Breast epithelium (tissue), 4 donors: ENCODE measurements at places on chromosomes 5 and 9. TPM values are rescaled to one million over a fixed set of nuclear protein-coding genes. Genes with fewer than 3 reads are reported as not detected.
A peak's percentile ranks its signal among the peaks of the same experiment; 100 is the strongest.

- no peak for DNase-seq
Measured at GRCh38 chr5:65105301-65105700, 336.6 kb downstream of the CWC27 start.

GRCh38 chr5:129079496-129079895 lies 15.1 kb upstream of the ISOC1 start:
- no peak for DNase-seq

GRCh38 chr5:56128113-56128512 lies 105.0 kb downstream of the ANKRD55 start:
- DNase-seq = no peak

GRCh38 chr5:32309761-32310160 lies 3.0 kb downstream of the MTMR12 start:
- no peak for DNase-seq

GRCh38 chr5:34487159-34487879 lies 168.8 kb upstream of the RAI14 start:
- DNase-seq = no peak

GRCh38 chr5:17737092-17737491 lies 102.8 kb downstream of the TAF11L14 start:
- DNase-seq = no peak

DNA sequence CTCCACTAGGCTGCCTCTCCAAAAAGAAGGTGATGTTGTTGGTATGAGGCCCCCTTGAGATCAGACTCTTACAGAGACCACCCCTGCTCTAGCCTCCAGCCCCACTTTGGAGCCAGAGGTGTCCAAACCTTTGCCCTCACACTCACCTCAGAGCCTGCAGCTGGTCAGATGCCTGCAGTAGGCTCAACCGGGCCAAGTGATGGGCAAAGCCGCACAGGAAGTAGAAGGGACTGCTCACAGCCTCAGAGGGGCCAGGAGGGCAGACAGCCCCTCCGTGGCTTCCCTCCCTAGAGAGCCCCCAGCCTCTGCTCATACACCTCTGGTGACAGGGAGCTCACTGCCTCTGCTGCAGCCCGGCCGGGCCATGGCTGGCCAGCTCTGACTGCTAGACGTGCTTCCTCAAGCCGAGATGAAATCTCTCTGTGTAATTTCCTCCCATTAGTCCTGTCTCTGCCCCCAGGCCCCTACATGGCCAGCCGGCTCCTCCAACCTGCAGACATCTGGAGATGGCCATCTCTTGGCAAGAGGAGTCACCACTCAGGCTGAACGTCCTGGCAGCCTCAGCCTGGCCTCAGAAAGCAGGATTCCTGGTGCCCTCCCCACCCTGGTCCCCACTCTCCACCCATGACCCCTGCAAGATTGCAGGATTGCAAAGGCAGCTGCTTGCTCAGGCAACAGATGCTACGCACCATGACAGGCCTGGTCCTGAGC lies 7.3 kb upstream of the TCF7 start:
- DNase-seq = peak; percentile 77

DNA sequence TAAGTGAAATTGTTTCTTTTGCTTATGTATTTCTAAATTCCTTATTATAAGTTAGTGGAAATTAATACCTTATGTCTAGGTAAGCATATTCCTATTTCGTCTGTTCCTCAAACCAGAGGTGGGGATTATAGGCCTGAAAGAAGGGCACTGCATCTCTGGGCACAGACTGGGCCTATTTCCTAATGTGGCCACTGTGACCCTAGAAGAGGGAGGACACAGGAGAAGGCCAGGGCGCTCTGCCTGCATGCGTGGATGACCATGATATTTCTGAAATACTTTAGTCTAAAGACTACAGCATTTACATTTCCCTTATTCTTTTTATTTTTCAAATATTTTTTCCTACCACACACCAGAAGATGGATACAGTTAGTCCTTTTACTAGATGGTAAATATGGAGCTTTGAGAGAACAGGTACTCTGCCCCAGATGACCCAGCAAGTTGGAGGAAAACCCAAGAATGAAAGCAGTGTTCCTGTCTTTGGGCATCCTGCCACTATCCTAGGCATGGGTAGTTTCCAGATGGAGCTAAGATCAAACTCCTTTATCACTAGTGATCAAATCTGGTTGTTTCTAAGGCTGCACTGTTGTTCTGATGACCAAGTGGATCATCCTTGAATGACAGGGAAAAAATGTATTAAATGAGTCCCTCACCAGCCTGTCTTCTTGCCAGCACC lies 27.8 kb downstream of the RUSC2 start:
- DNase-seq = no peak

DNA sequence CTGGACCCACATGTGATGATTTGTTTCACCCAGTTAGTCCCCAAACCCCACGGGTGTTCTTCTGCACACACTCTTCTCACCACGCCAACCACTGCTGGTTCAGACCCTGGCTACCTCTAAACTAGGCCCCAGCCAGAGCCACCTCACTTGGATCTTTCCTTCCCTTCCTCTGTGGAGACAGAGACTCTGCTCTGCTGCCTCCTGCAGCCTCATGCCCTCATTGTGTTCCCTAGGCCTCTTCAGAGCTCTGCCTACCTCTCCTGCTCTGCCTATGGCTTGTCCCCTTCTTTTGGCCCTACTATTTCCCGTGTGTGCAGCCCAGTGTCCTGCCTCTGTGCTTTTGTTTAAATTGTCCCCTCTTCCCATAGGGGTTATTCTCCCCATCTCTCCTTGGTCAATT lies 79.7 kb downstream of the ARHGAP26 start:
- no peak for DNase-seq

DNA sequence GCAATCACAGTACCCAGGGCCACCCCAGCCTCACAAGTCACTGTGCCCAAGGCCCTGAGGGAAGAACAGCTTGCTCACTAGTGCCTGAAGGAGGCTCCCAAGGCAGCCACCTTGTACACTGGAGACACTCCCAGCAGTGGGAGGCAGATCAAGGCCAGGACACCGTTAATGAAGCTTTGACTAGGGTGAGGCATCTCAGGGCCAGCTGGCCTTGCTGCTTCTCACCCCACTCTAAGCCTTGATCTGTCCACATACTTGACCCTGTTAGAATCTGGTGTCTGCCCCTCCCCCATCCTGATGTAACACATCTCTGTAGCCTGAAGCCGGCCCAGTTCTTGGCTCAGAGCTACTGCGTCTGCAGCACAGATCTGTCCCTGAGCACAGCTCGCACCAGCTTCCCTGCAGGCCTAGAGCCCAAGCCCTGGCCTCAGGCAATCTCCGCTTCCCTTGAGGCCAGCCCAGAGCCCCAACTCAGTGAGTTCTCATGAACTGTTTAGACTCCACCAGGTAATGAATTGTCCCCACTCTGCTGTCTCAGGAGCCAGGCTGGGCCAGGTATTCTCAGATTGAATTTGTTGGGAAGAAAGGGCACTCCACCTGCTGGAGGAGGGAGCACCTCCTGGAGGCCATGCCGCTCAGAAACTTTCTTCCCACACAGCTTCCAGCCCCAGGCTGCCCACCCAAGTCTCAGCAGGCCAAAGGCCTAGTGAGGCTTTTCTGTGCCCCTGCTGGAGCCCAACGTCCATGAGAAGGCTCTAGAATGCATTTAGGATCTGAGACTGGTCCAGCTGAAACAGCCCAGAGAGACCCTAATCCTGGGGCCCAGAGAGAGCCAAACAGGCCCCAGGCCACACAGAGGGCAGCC lies 13.4 kb upstream of the JADE2 start:
- DNase-seq = peak; percentile 63

DNA sequence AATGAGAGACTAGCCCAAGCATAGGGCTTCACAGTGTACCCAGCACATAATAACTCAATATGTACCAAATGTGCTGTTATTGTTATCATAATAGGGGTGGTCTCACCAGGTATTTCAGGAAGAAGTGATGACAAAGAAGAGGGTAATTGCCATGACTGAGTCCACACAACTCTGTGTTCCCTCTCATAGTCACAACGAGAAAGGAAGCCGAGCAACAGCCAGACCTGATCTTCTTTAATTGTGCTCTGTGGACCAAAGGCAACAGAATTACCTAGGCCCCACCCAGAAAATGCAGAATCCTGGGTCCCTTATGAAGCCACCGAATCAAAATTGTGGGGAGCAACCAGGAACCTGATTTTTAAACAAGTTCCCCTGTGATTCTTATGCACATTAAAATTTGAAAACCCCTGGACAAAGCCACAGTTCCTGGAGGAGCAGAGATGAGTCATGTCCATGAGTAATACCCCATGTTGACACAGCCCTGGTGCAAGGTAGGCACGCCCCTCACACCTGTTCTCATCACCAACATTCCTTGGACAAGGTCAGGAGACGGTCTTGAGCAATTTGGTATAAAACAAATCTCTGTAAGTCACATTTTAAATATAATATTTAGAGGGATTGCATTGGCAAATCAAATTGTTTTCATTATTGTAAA lies 5.2 kb downstream of the FGF1 start:
- peak; percentile 81 for DNase-seq

DNA sequence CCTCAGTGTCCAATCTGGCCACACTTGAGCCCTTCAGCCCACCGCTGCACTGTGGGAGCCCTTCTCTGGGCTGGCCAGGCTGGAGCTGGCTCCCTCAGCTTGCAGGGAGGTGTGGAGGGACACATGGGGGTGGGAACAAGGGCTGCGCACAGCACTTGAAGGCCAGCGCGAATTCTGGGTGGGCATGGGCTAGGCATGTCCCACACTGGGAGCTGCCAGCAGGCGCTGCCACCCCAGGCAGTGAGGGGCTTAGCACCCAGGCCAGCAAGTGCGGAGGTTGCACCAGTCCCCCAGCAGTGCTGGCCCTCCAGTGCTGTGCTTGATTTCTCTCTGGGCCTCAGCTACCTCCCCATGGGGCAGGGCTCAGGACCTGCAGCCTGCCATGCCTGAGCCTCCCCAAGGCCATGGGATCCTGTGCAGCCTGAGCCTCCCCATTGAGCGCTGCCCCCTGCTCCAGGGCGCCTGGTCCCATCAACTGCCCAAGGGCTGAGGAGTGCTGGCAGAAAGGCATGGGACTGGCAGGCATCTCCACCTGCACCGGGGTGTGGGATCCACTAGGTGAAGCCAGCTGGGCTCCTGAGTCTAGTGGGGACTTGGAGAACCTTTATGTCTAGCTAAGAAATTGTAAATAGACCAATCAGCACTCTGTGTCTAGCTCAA lies 148.2 kb downstream of the EMB start:
- DNase-seq = no peak

- DNase-seq = no peak
Measured at GRCh38 chr5:178388386-178389025, 155.9 kb upstream of the PHYKPL start.

- no peak for DNase-seq
Measured at GRCh38 chr5:154419236-154419635, 26.6 kb upstream of the SAP30L start.

- no peak for DNase-seq
Measured at GRCh38 chr9:69213647-69214046, 39.6 kb downstream of the TJP2 start.

DNA sequence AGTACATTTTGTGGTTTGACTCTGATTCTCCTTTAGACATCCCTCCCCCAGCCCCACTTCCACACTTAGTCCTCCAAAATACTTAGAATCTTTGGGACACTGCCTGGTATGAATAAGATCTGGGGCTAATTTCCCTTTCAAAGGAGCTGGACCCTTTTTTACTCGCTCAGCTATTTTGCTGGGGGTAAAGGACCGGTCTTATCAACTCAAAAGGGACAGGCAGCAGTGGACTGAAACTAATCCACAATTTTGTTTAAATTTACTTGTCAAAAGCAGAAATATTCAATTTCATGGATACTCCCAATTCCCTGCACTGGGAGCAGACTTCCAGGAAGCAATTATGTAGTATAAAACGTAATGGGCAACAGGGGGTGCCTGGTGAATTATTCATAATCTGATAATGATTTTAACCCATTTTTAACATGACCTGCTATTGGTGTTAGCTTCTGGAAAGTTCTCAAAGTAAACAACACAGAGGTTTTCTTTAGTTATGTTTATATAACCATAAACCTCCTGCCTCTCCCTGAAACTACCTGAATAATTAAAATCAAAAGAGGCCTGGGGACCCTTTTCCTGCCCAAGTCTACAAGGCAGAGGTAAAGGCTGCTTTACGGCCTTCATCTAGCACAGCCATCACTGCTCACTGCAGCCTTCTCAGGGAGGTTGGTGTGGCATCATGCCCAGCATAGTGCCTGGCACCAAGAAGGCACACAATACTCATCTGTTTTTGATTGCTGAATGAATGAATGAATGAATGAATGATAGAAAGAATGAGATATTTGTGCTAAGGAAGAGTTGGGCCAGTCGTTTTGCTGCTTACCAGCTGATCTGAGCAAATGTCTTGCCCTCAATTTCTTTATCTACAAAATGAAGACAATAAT lies 44.2 kb upstream of the GNPDA1 start:
- no peak for DNase-seq

DNA sequence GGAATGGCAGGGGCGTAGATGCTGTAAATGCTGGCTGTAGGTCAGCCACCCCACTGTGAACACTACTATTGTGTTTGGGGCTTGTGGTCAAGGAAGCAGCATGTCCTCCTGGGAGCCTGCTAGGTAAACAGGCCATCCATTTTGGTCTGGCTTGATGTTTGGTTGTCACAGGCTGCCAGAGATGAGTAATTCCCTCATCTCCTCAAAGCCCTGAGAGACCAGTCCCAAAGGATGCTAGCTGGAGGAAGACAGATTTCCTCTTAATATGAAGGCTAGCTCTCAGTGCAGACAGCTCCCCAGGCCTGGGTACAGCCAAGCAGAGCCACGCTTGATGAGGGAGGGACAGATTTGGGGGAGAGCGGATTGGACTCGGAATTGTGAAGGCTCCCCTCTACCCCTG lies 72.5 kb upstream of the MAP1B start:
- DNase-seq = no peak

DNA sequence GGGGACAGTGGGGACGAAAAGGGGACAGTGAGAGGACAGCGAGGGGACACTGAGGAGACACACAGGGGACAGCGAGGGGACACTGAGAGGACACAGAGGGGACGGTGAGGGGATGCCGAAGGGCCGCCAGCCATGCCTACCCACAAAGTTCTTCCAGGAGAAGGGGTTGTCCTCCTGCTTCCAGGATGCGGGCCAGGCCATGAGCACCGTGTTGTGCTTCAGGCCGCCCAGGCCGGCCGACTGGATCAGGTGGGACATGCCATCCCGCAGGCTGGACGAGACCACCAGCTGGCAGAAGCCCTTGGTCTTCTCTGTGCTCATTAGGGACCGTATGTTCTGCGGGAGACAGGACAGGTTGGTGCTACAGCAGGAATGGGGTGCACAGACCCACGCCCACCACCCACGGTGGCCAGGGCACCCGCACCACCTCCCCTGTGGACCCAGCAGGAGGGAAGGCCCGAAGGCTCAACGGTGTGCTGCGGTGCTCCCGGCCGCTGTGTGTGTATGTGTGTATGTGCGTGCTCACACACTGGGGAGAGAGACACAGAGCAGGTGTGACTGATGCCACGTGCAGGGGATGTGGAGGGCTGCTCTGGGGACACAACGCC lies 46.6 kb downstream of the SLC12A7 start:
- DNase-seq = no peak

- no peak for DNase-seq
Measured at GRCh38 chr5:135008556-135008955, 25.5 kb downstream of the PITX1 start.

The PCDHB16 gene
- 11.8 TPM for total RNA-seq

The RORB gene
- 1.0 TPM for total RNA-seq

The FCN2 gene
- 0.73 TPM for total RNA-seq

The PCDHB7 gene
- total RNA-seq = 2.3 TPM

The TUBB4B gene
- 183 TPM for total RNA-seq

The LHX3 gene
- not detected for total RNA-seq

The BTNL3 gene
- total RNA-seq = under 0.01 TPM

The EMB gene
- 9.2 TPM for total RNA-seq

The INSYN2B gene
- total RNA-seq = not detected
